ENCODE measurements at places on chromosomes 16 and 17.

DNA sequence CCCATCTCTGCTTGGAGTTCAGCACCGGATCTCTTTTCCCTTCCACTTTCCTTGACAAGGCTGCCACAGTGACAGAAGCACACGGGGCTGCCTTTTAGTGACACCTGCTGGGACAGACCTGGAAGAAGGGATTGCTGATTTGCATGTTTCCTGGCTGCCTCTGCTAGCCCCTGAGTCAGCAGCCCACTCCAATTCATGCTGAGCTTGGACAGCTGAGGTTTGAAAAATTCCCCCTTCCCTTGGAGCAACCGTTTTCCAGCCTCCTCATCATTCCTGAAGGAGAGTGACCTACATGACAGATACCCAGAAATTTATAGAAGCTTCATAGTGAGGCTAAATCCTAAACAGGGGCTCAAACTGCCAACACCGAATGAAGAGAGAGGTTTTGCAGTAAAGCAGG lies 18.8 kb upstream of the RBL2 start:
- no peak for DNase-seq

DNA sequence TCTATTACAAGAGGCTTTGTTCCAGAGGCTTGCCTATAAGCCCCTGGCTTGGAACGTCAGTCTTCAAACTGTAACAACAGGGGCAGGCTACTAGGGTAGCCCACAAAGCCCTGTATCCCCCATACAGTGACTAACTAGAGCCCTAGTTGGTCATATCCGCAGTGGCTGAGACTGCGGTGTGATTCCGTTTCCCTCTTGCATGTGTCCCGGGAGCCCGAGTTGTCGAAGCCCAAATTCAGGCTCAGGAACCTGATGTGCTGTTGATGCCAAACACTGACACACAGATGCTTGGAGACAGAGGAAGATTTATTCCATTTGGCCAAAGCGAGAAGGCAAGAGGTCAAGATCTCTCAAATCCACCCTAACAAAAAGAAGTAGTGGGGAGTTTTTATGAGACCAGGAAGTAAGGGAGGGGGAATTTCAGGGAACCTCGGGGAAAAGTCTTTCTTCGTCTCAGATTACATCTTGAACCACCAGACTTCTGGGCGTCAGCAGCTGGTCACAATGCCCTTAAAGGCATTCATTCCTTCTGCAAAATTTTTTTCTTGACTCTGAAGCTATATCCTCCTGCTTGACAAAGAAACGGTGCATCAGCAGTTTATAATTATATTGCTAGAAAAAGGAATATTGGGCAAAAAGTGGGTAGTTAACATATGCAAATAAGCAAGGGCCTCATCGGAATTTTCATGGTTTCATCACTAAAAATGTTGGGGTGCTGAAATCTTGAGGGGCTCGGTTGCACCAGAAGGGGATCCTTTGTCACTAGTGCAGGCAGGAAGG lies 879 bp downstream of the SLFN5 start:
- DNase-seq = peak; percentile 27

GRCh38 chr17:74642995-74643394 lies 19.5 kb upstream of the CD300E start:
- DNase-seq = no peak

GRCh38 chr17:31397256-31397939 lies 5.9 kb downstream of the RAB11FIP4 start:
- no peak for DNase-seq

DNA sequence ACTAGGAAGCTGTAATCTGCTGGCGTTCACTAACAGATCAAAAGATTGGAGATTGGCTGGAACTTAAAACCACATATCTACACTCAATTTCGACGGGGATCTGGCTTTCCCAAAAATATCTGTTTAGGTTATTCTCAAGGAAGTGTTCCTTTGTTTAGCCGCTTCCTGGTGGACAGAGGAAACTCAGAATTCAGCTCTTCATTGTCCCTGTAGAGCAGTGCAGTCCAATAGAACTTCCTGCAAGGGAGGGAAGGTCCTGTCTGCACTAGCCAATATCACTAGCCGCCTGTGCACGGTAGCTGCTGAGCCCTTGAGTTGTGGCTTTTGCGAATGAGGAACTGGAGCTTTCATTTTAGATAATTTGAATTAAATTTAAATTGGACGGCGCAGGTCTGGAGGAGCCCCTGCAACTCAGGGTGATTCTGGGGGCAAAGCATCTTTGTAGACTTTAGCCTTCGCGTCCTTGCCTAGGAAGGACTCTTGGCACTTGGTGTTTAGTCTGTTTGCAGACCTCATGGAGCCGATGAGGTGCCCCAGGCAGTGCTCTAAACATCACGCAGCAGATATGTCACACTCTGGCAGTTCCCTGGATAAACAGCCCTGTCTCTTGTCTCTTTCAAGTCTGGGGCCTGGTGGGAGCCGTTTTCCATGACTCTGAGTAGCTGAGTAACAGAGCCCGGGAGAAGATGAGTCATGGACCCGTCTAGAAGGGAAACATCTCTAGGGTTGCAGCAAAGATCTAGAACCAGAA lies 122.2 kb downstream of the CCDC182 start:
- DNase-seq = no peak

- DNase-seq = no peak
Observed at GRCh38 chr16:26988186-26988585, 78.5 kb upstream of the C16orf82 start.

DNA sequence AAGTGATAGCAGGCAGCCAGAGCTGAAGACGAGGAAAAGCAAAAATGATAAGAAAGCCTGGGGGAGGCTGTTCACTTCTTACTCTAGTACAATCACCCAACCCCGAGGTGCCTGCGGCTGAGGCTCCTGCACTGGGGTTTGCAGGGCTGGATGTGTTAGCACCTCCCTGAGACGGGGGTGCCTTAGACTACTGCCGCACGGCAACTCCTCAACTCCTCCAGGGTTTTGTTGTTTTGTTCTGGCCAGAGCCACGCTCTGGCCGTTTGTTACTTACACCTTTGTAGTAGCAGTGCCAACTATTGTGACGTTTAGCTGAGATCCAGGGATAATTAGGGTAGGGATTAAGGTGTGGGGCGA lies 51.5 kb downstream of the LDHD start:
- no peak for DNase-seq

DNA sequence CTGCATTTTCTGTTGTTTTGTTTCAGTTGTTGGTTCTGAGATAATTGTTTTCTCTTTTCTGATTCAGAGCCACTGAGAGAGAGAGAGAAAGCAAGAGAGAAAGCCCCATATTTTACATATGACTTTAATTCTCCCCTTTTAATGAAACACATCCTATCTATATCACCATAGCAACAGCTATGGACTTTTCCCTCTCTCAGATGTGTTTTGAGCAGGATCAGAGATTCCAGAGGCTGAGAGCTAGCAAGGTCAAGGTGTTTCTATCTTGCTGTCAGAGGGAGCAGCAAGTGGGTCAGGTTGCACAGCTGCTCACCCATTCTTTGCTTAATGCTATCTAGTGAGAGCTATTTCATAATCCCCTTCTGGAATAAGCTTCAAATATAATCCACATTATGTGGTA lies 415.9 kb downstream of the CA10 start:
- no peak for DNase-seq

DNA sequence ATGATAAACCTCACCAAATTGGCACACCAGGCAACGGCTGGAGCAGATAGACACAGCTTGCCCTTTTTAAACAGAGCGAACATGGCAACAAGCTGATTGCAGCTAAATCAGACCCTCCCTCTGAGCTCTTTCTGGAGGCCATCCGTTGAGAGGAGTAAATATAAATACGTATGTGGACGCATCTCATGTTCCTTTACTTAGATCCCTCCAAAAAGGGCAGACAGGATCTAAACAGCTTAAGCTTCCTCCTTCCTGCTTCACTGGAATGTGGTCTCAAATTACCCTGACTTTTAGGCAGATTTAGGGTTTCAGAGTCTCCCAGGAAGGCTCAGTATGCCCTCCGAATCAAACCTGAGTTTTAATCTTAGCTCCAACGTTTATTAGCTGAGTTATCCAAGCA lies 204.7 kb upstream of the GOT2 start:
- no peak for DNase-seq

- no peak for DNase-seq
Observed at GRCh38 chr17:51251010-51251409, 8.8 kb downstream of the MBTD1 start.

DNA sequence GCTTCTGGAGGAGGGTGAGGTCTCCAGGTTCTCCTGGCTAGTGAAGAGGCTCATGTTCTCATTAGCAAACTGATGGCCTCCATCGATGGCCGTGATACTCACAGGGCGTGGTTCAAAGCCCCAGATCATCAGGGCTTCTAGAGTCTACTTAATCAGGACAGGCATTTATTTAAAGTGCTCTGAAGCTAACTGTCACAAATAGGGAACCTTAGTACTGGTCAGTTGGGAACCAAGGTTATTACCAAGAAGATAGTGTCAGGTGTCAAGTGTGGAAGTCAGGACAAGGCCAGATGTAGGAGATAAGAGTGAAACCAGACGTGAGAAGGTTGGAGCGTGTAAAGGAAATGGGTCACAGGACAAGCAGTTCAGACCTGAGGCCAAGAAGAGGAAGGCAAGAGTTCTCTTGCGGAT lies 56.9 kb downstream of the PIGL start:
- DNase-seq = no peak

DNA sequence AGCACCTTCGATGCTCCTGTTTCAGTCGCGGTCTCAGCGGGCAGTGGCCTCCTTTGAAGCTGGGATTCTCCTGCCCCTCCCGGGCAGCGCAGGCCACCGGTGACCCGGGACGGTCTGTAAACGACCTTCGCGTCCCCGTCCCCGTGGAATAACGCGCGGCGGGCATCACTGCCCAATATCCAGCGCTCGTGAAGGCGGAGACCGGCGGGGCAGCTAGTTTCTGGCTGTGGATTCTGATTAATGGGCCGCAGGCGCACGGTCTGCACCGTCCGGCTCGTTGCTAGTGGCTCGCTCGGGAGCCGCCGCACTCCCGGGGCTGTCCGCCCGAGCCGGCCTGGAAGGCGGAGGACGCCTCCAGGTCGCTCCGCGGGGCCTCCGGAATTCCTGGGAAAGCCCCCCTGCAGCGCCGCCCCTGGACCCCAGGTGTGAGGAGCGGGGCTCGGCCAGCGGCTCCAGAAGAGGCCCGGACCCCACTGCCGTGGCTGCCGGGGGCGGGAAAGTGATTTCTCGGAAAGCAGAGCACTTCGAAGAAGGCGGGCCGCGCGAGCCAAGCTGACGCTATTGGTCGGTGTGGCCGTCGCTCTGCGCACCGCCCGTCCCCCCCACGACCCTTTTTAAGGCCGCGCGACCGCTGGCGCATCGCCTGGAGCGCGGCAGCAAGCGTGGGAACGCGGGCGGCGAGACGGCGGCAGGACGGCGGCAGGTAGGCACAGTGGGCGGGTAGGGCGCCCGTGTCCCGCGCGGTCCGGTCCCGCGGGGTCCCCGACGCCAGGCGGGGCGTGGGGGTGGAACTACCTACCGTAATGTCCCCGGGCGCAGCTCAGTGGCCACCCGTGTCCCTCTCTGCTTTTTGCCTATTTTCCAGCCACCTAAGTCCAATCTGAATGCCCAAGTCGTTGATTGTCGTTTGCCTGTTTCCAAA lies at the start of gene IRF8:
TSS of gene IRF8 (plus strand) at position 642 of the 922 bp plus-strand sequence. CDS start 3,854 bp downstream, outside the sequence.
- peak; percentile 75 for DNase-seq

- DNase-seq = no peak
Observed at GRCh38 chr17:21304091-21304490, 19.6 kb downstream of the MAP2K3 start.

- no peak for DNase-seq
Observed at GRCh38 chr17:66724581-66725341, 110.2 kb upstream of the CACNG5 start.

GRCh38 chr16:72033437-72033836 lies 20.9 kb upstream of the HP start:
- DNase-seq = no peak

- peak; percentile 56 for DNase-seq
Observed at GRCh38 chr17:44522883-44523671, 19.9 kb upstream of the GPATCH8 start.

GRCh38 chr17:78737332-78737731 lies 44.7 kb downstream of the CYTH1 start:
- no peak for DNase-seq

DNA sequence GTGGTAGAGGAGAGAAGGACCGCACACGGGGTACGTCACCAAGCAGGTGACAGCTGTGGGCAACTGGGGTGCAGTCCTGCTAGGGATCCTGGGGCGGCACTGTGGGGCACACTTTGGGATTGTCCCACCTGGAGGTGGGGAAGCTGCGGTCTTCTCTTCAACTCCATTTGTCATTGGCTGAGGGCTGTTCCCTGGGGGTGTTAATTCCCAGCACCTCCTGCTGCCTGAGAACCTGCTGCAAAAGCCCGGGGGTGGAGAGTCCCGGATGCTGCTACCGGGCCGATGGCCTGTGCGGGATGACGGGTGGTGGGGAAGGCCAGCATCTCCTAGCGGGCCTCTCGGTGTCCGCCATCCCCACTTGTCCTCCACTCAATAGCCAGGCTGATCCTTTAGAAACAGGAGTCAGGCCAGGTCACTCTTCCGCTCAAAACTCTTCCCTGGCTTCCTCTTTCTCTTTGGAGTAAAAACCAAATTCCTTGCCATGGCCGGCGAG lies 100.2 kb downstream of the CYLD start:
- no peak for DNase-seq

DNA sequence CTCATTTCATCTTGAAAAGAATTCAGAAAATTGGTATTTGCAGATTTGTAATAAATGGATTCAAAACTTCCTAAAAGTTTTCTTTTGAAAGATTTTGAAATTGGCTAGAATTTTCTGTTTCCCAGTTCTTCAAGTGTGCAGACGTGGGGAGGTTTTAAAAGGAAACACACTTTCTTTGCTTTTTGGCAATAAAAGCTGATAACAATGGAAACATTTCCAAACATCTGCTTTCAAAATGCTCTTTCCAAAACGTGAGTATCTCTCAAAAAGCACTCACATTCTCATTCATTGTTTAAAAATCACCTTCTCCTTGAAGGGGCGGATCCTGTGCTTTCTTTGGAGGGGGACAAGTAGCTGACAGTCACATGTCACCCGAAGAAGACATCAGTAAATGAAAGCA lies 8.6 kb upstream of the GSG1L start:
- no peak for DNase-seq

- DNase-seq = no peak
Observed at GRCh38 chr16:81399909-81400308, 44.7 kb upstream of the CMIP start.

- DNase-seq = peak; percentile 23
Observed at GRCh38 chr16:67278773-67279295, 498 bp upstream of the PLEKHG4 start.

GRCh38 chr16:9077091-9077809 lies 14.2 kb upstream of the HAPSTR1 start:
- DNase-seq = no peak

- DNase-seq = peak; percentile 40
Observed at GRCh38 chr17:82449131-82449882, 1.2 kb downstream of the CYBC1 start.
